ENCODE measurements at places on chromosomes 7 and 10.
A peak's percentile ranks its signal among the peaks of the same experiment; 100 is the strongest.

DNA sequence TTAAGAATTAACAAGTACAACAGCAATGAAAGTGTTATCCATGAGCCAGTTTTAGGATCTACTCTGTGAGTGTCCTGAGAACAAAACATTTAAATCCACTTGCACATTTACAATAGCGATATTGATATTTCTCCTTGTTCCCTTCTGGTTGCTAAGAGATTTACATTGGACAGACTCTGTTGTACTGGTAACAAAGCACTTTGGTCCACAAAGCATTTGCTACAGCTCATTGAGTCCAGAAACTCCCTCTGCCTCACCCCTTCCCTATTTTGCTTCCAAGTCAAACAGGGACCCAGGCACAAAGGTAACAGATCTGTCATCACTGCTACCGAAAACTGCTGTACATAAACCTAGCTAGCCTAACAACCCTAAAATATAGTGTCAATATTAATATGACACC is 2.1 kb downstream of the ANK3 start:
- ATAC-seq: no peak

DNA sequence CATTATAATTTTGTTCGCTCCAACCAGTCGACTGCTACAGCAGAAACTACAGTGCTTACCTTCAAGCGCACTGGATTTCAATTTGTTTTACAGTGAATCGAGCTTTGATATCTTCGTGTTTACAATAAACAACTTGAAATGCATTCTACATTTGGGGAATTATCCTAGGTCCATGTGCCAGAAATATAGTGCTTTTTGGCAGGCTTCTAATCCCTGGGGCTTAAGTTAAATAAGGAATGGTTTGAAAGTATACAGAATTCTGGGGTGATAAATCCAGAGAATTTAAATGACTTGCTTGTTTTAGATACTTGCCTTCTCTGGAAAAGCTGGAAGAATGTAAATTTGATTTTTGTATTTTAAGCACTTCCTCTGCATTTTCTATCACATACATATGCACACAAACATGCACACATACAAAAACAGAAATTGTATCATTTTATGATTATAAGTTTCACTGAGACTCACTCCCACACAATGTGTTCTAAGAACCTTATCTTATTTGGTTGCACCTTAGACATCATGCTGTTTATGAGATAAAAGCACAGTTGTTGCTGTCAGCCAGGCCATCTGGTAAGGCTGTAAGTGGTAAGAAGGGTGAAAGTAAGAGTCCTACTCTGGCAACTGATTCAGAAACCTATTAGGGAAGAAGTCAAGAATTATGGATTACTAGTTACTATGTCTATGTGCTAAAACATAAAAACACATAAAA is 347.2 kb upstream of the KCND2 start:
- ATAC-seq: no peak

DNA sequence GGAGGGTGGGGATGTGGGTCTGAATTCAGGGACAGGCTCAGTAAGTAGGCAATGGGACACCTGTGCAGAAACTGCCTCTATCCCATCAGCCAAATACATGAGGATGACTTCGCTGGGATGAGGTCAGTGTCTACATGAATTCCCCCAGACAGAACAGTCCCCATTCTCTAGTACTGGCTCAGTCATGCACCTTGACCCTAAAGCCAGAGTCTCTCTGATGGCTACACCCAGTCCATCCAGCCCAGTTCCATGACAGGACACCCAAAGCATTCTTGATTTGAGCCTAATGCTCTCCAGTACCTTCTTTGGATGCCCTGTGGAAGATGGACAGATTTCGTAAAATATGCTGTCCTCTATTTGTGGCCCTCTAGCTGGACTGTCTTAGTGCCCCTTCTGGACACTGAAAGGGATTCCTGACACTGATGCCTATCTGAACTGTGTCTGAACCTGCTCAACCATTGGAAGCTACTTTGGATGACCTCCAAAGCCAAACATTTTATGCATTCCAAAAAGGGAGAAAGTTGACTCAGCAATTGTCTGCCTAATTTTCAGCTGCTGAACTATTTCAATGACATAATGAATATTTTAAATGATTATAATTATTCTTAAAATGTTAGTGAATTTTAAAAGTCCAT is 14.6 kb downstream of the SFRP4 start:
- no peak for ATAC-seq

- no peak for ATAC-seq
These were observed 59.9 kb downstream of the PWWP2B start for GRCh38 chr10:132456881-132457280.

- no peak for ATAC-seq
These were observed 225.3 kb downstream of the PTEN start for GRCh38 chr10:88088441-88089340.

DNA sequence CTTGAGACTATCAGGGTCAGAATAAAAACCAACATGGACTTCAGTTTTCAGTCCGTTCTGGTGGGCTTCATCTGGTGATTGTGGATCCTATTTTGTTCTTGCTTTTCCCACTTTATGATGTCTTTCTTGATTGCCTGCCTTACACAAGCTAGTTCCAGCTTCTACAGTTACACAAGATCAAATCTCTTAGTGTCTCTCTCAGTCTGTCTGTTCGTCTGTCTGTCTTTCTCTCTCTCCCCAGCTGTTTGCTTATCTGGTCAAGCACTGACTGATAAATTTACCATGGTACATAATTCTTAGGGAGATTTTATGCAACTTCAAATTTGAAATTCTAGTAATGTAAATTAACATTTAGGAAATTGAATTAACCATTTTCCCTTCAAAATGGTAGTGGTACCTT is 35.8 kb downstream of the TAX1BP1 start:
- no peak for ATAC-seq

GRCh38 chr7:68488341-68489060 is 1109.8 kb upstream of the AUTS2 start:
- ATAC-seq: no peak

DNA sequence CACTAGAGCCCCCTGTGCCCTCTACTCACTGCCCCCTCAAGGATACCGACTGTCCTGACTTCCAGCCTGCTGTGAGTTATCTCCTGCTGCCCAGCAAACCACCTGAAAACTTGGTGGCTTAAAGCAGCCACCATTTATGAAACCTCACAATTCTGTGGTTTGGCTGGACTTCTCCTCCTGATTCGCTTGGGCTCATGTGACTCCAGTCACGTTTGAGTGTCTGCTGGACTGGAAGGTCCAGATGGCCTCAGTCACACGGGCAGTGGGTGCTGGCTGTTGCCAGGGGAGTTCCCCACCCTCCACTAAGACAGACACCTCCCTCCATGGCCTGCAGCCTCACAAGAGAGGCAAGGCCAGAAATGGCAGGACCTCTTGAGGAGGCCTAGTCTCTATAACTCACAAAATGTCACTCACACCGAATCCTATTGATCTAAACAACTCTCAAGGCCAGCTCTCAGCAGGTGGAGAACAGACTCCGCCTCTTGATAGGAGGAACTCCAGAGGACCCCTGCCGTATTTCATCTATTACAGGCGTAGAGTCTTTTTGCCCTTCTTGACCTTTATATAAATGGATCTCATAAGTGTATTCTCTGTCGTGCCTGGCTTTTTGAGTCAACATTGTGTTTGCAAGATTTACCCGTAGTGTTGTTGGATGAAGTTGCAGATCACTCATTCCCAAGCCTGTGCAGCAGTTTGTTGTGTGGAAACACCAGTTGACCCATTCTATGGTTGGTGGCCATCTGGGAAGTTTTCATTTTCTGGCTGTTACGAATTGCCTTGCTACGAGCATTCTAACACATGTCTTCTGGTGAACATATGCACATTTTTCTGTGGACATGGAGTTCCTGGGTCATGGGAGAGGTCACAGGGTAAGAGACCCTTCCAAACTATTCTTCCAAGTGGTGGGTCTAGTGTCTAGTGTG is 48.3 kb downstream of the ZMIZ1 start:
- peak; percentile 62 for ATAC-seq

DNA sequence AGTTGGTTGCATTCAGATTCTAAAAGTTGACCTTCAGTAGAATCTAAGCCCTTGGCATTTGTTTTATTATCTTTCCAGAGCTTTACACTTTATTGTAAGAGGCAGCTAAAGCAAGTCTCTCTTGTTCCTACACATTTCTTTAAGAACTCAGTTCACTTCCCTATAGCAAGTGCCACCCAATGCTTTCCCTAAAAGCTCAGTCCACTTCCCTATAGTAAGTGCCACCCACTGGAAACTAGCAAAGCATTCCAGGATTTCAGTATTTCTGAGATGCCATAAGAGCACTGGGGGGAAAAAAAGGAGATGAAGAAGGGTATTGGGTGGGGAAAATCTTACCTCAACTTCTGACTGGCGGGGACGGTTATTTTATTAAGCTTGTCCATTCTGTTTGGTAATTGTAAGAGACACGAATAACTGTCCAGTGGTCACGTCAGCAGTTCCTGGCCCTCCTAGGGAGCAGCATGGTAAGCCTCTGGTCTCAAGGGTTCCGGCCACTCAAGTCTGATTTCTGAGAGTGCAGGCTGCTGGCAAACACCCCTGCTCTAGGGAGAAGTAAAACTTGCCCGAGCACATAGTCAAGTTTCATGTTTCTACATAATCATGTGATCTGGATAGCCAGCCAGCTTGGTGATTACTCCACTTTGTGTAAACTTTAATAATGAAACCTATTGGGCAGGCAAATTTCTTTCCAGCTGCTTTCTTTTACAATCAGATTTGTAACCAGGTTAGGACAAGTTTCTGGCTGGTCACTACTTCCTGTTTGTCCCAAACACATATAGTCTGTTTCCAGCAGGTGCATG is at the start of gene BLNK:
TSS of gene BLNK (minus strand) at position 554 of the 800 bp plus-strand sequence. CDS start at position 383, 171 bp downstream.
- ATAC-seq: no peak

DNA sequence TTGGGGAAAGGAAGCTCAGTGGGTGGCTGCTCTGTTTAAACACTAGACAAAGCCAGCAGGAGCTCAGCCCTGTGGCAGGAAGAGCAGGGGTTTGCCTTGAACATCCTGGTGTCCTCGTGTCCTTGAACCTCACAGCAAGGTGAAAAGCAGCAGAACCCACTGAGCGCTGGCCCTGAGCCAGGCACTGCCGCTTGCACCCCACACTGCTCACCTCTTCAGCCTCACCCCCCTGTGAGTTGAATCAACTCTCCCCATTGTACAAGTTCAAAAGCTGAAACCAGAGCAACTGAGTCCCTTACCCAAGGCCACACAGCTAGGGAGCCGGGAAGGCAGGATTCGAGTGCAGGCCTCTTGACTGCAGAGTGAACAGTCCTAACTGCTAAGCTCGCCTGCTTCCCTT is 32.0 kb downstream of the SLC29A3 start:
- ATAC-seq: no peak

GRCh38 chr10:78578929-78579328 is 489.8 kb upstream of the ZMIZ1 start:
- peak; percentile 98 for ATAC-seq

GRCh38 chr7:140623980-140624379 is 16.6 kb downstream of the DENND2A start:
- ATAC-seq: no peak

DNA sequence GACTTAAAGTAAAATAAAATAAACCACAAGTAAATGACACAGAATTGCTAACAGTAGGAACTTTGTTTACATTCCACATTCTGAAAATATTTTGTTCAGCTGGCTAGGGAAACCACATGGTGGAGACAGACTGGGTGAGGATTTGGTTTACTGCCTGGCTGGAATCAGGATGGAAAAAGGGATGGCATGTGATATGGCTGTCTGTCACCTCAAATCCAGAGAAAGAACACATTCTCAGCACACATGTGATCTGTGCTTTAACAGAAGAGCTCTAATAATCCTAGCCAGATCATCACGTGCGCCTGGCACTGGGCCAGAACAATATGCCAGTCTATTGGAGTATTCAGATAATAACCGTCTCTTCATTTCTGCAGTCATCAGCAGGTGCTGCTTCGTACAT is 90.9 kb upstream of the PIP4K2A start:
- ATAC-seq: no peak

DNA sequence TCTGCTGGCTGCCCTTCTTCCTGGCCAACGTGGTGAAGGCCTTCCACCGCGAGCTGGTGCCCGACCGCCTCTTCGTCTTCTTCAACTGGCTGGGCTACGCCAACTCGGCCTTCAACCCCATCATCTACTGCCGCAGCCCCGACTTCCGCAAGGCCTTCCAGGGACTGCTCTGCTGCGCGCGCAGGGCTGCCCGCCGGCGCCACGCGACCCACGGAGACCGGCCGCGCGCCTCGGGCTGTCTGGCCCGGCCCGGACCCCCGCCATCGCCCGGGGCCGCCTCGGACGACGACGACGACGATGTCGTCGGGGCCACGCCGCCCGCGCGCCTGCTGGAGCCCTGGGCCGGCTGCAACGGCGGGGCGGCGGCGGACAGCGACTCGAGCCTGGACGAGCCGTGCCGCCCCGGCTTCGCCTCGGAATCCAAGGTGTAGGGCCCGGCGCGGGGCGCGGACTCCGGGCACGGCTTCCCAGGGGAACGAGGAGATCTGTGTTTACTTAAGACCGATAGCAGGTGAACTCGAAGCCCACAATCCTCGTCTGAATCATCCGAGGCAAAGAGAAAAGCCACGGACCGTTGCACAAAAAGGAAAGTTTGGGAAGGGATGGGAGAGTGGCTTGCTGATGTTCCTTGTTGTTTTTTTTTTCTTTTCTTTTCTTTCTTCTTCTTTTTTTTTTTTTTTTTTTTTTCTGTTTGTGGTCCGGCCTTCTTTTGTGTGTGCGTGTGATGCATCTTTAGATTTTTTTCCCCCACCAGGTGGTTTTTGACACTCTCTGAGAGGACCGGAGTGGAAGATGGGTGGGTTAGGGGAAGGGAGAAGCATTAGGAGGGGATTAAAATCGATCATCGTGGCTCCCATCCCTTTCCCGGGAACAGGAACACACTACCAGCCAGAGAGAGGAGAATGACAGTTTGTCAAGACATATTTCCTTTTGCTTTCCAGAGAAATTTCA is 1.7 kb downstream of the ADRB1 start:
- peak; percentile 34 for ATAC-seq

DNA sequence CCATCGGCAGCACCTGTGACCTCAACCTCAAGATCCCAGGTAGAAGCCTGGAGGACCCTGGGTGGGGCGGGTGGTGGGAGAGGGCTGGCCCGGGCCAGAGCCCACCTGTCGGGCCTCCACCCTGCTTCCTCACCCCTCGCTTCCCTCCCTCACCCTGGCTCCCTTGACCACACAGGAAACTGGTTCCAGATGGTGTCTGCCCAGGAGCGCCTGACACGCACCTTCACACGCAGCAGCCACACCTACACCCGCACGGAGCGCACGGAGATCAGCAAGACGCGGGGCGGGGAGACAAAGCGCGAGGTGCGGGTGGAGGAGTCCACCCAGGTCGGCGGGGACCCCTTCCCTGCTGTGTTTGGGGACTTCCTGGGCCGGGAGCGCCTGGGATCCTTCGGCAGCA is 8.9 kb upstream of the ATP6V1F start:
- ATAC-seq: no peak

- ATAC-seq: no peak
These were observed 193.3 kb upstream of the KCND2 start for GRCh38 chr7:120079704-120080103.
